ENCODE measurements at places on chromosomes 2 and 18.

DNA sequence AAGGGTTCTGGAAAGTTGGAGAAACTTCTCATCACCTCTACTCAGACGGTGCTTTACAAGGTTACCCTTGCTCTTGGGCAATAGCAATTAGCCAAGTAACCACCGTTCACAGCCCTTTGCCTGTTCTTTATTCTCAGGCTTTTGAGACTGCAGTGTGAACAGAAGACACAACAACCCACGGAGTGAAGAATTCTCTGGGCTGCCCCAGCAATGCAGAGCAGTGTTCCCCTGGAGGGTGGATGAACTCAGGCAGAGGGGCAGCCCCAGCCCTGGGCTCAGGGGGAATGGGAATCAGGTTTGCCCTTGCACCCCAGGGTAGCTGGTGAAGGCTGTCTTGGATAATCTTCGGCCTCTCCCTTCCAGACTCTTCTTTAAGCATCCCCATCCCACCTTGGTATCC is 69.1 kb downstream of the MCFD2 start:
- DNase-seq, result no peak

DNA sequence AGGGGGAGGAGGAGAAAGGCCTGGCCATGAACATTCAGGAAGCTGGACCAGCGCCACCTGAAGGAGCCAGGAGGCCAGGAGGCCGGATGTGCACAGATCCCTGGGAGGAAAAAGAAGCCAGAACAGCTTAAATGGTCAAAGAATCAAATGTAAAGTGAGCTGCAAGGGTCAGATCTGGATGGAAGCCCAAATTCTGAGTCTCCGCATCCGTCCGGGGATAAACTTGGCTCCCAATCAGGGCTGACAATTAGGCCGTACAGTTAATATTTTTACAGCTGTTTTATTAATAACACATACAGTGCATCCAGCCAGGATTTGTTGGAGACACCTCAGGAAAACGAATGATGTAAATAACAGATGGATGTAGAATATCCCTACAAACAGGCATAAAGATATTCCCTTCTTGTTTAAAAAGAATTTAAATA is 495.1 kb upstream of the TCF4 start:
- DNase-seq, result no peak

DNA sequence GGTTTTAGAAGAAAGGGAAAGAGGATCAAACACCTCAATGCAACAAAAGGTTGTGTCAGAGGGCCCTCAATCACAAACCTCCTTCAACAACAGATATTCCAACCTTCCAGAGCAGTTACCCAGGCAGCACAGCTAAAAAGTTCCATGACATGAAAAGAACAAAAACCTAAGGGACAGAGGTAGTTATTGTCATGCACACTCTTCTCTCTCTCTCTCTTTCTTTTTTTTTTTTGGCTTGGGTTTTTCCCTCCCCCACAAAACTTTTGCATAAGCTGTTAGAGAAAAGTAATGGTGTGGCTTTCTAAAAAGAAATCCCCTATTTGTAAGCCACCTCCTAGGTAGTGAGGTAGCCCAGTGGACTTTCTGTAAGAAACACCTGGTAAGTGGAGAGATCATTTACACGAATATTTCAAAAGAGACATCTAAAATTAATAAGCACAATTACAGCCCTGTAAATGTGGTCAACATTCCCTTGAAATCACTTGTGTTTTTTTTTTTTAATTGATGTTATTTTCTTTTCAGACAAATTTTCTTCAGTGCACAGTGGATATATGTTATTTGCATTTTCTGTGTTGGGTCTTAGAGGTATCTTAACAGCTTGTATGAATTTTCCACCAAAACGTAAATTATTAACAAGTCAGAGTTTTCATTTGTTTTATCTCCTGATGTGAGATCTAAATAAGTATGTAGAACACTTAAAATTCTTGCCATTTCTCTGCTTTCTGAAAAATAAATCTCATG is 48.4 kb downstream of the ZEB2 start:
- no peak for DNase-seq

- DNase-seq, result no peak
These were observed 1.5 kb upstream of the UGP2 start for GRCh38 chr2:63840081-63840784.

DNA sequence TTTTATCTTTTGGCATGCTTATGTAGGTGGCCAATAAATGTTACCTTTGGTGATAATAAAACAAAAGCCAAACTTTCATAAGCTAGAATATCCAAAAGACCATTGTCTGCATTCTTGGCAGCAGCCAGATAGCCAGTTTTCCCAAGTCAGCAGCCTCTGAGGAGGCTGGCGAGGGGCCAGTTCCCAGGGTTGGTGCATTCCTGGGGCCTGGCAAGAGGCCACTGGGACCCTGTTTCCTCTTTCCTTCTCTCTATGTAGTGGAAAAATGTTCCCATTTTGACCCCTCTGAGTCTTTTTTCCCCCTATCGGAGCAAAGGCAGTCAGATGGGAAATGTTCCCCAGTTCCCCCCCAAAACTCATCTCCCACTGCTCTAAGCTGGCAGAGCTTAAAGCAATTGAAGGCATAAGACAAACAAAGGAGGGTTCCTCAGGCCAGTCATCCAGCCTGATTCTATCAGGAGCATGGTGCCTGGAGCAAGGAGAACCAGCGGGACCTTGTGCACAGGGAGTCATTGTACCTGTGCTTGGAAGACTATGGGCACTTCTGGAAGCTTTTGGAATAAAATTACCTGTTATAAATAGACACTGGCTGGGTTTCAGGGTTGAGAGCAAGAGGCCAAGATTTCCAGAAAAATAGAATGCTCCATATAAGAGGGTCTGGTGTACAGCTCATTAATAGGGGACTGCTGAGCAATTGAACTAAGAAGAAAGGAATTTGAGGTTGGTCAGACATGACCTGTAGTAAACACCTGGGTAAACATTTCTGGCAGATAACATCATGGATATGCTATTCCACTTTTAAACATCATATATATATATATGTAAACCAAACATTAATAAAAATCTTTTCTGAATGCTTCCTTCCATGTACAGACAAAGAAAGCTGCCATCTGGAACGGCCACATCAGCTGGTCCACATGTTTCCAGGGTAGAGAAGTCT is 63.4 kb downstream of the NCKAP5 start:
- no peak for DNase-seq

DNA sequence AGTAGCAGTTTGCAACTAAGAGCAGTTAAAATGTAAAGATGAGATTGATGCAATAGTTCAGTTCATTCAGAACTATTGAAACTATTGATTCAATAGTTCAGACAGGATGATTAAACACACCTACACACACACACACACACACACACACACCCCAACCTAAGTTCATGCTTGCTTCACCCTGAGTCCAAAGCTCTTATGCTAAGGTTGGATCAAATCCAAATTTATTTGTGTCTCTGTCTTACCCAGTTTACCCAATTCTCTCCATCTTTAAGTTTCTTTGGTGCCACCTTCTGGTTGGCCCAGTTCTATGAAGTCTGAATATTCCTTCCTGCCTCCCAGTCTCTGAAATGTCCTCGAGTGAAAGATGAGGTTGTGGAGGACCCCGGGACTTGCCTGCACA is 5.1 kb downstream of the SERPINB8 start:
- DNase-seq, result no peak

GRCh38 chr18:48698707-48699106 is 159.9 kb downstream of the CTIF start:
- DNase-seq, result no peak

- DNase-seq, result no peak
These were observed 9.3 kb upstream of the PSMD1 start for GRCh38 chr2:231047274-231047922.

DNA sequence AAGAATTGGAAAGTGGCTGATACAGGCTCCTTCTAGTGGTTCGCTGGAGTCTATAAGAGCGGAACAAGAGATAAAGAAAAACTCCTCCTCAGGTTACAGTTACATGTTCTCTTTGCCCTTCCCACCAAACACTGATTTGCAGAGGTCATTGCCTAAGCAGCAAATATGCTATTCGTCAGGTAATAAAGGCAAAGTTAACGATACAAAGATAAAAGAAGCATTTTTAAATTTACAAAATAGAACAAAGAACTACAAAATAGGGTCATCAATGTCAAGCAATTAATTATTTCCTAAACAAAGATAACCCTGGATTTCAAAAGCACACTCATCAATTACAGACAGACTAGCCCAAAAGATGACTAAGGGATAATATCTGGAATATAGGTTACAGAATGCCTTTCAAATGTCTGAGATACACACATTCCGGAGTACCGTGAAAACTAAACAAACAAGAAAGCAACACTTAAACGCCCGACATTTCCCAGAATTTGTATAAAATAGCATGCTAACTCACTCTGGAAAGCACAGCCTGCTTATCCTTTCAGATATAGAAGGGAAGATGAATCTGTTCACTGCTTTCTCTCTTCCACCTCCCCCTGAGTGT is 186.4 kb downstream of the MREG start:
- no peak for DNase-seq

DNA sequence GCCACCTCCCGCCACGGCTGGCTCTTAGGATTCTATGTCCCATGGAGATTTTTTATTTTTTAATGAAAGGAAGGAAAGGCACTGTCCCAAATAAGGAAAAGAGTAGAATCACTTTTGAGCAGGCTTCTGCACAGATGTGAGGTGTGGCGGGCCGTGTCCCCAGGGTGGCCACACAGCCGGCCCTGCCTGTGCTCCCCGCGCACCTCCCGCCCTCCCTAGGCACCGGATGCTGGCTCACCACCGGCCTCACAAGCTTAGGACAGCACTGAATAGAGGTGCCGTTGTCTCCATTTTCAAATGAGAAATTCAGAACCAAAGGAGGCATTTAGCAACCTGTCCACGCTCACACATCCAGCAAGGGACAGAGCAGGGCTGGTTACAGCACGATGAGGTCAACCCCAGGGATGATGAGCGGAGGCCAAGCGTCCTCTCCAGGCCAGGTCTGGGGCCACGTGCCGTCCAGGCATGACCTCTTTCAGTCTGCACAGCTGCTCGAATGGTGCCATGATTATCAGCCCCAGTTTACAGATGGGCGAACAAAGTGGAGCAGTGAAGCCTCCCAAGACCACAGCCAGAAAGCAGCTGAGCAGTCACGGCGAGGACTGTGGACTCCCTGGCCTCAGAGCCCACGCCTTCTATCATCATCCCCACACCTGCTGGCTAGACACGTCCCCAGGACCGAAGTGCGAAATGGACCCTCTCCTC is 20.7 kb upstream of the TEX51 start:
- DNase-seq, result no peak

DNA sequence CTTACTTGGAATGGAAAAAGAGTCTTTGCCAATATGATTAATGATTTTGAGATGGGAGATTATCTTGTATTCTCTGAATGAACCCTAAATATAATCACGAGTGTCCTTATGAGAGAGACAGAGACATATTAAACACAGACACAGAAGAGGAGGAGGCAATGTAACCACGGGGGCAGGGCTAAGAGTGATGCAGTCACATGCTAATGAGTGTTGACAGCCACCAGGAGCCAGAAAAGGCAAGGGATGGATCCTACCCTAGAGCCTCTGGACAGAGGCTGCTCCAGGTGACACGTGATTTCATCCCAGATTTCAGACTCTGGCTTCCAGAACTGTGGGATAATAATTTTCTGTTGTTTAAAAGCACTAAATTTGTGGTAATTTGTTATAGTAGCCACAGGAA is 679.6 kb downstream of the MBD2 start:
- no peak for DNase-seq

DNA sequence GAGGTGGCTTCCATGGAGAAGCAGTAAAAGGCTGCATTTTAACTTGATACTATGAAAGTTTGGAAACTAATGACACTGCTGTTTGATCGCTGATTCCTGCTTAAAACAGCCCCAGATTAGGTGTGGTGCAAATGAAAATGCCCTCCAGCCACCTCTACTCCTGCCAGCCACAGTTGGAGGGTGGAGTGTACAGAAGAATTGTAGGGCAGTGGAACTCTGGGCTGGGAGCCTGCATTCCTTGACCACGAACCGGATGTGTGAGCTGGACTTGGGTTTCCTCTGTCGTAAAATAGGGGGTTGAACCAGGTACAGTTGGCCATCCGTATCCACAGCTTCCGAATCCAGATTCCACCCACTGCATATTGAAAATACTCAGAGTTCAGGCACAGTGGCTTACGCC is 84.6 kb upstream of the RFX8 start:
- no peak for DNase-seq

GRCh38 chr2:191345788-191346187 is 100.6 kb downstream of the MYO1B start:
- DNase-seq, result no peak

DNA sequence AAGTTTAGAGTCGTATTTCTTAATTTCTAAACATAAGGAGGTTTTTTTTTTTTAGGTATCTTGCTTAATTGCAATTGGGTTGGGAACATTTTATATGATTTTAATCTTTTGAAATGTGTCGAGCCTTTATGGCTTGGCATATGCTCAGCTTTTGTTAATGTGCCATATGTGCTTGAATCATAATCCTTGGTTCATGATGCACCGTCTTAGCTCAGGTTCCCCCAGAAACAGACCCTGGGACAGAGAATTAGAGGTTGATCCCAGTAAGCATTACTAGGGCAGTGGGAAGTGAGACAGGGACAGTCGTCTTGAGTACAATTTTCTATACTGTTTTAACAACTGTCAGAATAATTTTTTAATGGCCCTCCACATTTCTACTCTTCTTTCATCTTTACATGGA is 9.3 kb downstream of the CHCHD5 start:
- no peak for DNase-seq

GRCh38 chr18:23189099-23189498 is 53.8 kb downstream of the CABLES1 start:
- no peak for DNase-seq
